ENCODE measurements at places on chromosomes 4 and X.

- DNase-seq = no peak
Measured at GRCh38 chr4:4477391-4477790, 64.5 kb downstream of the STX18 start.

GRCh38 chr4:3284734-3285557 is 7.9 kb upstream of the RGS12 start:
- no peak for DNase-seq

- DNase-seq = no peak
Measured at GRCh38 chr4:130636486-130636885, 1540.5 kb downstream of the C4orf33 start.

- DNase-seq = no peak
Measured at GRCh38 chr4:80876810-80877209, 153.7 kb upstream of the BMP3 start.

GRCh38 chr4:25890571-25891485 is 23.2 kb upstream of the SMIM20 start:
- no peak for DNase-seq

- DNase-seq = no peak
Measured at GRCh38 chr4:55762819-55763218, 56.8 kb upstream of the EXOC1L start.

DNA sequence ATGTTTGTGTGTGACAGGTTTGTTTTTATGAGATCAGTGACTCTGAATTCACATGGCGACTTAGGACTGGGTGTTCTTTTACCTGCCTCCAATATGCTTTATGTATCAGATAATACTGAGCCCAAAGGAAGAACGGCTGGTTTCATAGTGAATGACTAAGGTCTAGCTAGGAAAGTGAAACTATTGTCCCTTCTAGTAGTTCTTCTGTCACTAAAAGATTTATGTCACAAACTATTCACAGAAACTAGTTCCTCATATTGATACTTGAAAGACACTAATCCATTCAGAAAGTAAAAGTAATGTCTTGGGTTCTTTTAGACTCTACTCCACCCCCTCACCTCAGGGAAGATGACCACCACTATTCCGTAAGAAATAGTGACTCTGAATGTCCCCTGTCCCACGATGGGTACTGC is 81.7 kb downstream of the EGF start:
- DNase-seq = no peak

DNA sequence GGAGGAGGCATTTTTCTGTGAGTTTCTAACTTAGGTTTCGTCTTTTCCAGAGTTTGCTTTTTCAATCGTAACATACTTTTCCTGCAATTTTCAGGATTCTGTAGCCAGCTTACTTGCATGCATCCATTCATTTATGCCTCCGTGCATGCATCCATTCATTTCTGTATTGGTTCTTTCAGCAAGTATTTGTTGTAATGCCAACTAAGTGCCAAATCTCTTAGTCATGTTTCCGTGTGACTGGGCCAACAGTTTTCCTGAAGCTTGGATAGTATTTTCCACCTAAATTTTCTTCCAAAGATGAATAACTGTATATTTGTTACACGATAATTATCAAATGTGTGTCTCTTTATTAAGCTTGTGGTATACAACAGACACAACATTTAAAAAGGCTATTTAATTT is 41.5 kb downstream of the CBLL2 start:
- no peak for DNase-seq

DNA sequence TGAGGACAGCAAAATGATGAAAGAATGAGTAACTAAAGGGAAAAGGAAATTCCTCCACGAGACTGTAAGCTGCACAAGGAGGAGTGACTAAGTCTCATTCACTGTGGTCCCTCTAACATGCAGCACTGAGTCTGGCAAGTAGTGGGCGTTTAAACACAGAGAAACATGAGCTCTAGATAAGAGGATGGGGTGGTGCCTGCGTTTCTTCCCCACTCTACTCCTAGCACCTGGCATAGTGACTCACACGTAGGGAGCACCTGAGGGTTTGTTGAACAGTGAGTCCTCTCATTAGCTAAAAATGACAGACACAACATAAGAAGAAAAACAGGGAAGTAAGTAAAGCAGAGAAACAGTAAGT is 105.8 kb upstream of the CBR4 start:
- DNase-seq = no peak

DNA sequence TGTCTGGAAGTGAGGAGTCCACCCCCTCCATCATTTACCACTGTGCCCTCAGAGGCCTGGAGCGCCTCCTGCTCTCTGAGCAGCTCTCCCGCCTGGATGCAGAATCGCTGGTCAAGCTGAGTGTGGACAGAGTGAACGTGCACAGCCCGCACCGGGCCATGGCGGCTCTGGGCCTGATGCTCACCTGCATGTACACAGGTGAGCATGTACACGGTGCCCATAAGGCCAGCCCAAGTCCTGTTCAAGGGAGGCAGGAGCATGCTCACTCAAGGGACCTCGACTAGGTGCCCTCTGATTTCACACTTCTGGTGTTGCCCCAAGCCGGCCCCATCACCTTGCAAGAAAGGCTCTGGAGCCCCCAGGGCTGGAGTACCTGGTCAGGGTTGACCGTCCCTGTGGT is 13.4 kb upstream of the MSANTD1 start:
- DNase-seq = no peak

DNA sequence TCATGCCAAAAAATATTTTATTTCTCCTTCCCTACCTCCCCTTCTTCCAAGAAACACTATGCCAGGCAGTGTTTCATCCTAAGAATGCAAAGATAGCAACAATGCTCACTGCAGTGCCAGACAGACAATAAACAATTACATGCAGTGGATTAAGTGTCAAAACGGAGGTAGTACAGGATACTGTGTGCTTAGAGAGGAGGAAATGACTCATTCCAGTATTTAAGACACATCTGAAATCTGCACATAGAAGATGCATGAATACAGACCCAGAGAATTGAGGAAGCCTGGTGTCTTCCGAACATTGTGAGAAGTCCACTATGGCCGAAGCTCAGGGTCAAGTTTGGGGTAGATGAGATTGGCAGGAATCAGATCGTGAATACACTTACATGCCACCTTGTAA is 326.4 kb downstream of the PPP3CA start:
- DNase-seq = no peak

DNA sequence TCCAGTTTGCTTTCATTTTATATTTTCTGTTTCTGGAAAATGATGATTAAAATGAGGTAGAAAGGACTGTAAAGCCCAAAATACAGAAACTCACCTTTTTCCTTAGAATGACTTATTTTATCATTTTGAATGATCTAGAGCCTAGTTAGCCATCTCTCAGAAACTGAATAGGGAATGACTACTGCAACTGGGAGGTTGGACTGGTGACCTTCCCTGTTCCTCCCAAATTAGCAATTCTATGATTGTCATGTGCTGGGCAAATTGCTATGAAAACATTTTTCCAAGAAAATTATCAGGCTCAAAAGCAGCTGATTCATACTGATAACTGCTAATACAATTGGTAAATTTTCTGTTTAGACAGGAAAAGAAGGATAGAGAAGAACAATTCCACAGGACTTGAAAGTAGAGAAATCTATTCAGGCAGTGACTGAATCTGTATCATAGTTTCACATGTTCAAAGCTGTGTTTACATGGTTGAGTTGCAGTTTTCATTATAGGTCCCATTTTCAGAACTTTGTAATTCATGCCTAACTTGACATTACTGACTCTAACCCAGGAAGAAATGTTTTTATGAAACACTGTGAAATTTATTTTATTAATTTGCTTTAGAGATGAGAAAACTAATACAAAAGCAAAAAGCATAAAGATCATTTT is 43.4 kb upstream of the SEC24B start:
- DNase-seq = no peak

GRCh38 chr4:19683426-19683825 is 568.3 kb upstream of the SLIT2 start:
- DNase-seq = no peak

DNA sequence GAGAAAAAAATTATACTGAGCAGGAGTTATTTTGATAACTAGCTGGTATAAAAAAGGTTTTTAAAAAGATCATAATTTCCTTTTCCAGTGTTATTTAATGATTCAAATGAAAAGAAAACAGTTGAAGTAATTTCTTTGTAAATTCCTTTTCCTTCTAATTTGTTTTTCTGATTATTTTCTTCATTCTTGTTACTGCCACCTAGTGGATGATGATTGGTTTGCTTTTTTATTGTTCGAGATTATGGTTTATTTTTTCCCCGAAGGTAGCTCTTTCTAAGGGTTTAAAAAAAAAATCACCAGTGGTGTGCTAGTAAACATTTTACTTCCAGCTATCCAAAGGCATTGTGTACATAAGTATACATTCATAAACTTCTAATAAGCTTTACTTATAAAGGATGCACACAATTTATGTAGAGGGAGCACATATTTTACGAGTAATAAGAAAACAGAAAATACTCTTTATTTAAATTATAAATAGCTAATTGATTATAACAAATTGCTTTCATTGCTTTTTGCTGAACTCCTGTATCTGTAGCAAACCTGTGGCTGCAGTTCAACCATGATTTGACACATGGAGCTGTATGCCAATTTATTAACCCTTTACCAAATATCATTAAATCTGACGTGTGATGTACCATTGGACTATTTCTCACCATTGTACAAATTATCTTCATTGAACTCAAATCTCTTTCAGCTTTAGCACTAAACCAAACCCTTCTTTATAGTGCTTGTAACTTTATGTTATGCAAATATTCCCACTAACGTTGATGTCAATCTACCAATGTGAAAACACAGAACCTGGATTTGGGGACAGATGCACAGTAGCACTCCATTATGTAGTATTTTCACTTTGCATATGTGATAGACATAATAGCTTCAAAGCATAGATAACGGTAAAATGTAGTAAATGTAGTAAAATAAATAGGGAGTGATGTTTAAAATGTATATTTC is 97.8 kb upstream of the ANK2 start:
- DNase-seq = no peak

DNA sequence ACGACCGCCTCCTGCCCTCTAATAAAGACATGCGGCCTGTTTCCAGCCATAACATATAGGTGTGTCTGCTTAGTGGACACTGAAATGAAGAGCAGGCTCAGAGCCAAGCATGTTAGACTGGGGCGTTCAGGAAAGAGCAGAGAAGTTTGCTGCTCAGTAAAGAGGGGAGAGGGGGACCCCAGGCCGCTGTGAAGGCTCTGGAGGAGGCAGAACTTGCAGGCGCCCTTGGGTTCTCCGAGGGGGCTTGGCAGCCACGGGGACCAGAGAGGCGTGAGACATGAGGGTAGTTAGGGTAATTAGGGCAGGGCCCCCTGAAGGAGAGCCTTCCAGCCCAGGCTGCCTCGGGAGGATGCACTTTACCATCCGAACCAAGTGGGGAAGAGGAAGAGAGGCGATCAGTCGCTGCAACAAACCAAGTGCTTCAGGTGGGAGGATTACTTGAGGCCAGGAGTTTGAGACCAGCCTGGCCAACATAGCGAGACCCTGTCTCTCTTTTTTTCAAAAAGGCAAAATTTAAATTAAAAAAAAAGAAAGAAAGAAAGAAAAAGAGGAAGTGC is 46.6 kb upstream of the CDKN2AIP start:
- DNase-seq = no peak

DNA sequence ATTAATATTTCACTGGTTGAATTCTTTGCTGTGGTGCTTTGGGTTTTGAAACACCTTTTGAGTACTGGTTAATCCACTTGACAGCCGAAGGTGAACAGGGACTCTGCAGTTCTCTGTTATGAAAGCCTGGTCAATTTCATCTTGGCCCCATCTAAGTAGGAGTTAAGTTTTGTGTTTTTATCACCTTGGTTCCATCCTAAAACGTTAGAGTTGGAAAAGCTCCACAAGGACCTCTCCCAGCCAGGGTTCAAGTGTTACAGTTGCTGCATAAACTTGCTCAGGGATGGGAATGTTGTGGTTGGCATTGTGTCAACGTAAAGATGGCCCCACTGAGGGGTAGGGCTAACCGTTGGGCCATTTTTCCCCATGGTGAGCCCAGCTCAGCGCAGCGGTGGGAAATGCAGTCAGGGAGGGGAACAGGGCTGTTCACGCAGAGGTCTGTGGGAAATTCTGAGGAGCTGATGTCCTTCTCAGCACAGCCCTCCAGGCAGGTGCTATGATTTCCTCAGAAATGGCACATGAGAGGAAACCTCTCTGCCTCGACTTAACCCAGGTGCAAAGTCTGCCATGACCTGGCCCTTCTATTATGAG is 188.7 kb downstream of the STIM2 start:
- DNase-seq = no peak

Measured in activated naive CD4-positive, alpha-beta T cell treated with anti-CD3 and anti-CD28 coated beads, Interleukin-2, amount 50 U/mL, for 16 hours (primary cell).